Stimulated activated CD4-positive, alpha-beta T cell treated with anti-CD3 and anti-CD28 coated beads, Interleukin-4, amount 100 ng/mL, for 48 hours (primary cell): ENCODE measurements at places on chromosomes 1 and 21.

DNA sequence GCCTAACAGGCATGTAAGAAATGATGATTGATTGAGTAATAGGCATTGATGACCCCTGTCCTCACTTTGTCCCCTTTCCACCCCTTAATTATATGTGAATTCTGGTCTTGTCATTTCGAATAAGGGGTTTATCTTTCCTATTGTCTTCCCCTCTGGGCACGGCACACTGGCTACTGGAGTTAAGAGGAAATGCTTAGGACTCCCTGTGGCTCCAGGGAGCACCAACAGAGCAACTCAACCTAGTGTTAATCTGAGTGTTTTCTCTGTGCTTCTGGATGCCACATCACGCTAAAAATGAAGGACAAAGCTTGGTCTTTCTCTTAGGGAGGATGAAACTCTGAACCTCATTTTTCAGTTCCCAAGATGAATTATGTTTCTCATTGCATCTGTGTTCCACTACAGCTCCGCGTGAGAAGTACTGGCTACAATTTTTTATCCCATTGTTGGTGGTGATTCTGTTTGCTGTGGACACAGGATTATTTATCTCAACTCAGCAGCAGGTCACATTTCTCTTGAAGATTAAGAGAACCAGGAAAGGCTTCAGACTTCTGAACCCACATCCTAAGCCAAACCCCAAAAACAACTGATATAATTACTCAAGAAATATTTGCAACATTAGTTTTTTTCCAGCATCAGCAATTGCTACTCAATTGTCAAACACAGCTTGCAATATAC is 5.3 kb downstream of the FCER1A start:
- DNase-seq: no peak

DNA sequence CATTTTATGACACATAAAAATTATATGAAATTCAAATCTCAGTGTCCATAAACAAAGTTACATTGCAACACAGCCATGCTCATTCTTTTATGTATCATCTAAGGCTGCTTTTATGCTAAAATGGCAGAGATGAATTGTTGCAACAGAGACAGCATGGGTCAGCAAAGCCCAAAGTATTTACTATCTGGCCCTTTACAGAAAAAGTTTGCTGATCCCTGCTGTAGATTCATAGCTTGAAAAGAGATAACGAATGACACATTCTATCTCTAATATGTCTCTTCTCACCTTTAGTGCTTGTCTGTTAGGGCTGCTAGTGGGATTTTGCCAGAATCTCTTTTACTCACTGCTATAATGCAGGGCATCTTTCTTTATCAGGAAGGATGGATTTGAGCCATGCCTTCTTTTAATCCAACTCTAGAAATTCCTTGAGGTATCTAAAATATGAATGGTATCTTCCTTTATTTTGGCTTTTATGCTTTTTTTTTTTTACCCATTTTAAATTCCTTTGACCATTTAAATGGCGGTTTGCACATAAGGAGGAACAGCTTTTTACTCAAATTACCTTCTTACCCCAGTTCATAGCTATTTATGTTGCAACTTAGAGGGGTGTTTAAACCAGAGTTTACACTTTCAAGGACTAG is 598.2 kb downstream of the PLPP3 start:
- DNase-seq: no peak

- DNase-seq: no peak
Observed at GRCh38 chr1:92544756-92545165, 58.0 kb upstream of the GFI1 start.

DNA sequence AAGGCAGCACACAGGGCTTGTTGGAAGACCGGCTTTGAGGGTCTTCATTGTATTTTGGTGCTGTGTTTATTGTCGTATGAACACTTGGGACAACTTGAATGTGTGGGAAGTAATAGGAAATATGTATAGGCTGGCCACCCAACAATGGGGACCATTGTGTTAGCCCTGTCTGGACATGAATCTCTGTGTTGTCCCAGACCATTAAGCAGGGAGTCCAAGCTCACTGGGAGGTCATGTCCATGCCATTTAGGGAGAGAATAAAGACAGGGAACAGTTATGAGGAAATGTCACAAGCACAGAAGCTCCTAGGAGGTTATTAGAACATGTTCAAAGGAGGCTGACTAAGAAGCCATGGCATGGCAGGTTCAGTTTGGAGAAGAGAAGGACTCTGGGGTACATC is 266.1 kb downstream of the KIF26B start:
- no peak for DNase-seq

GRCh38 chr1:231387770-231388669 is 34.1 kb downstream of the EGLN1 start:
- DNase-seq: no peak
